Muscle of back (tissue), 13 donors: ENCODE measurements at places on chromosomes 7 and 10.

GRCh38 chr10:122122493-122122892 lies 133.5 kb downstream of the TACC2 start:
- DNase-seq, result no peak

DNA sequence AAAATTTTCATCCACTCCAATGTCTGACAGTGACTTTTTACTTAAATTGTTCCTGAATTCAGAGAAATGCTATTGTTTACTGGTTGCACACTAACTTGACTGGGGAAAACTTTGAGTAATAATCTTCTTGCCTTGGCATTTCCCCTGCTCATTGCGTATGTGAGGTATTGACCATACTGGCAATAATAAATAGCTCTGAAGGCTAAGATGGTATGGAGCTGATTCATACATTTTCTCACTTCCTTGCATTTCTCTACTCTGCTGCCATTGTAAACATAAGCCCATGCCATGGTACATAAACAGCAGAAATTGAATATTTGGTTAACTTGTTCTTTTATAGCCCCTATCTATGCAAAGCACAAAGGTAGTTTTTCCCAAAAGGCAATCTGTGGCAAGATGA lies 290.0 kb downstream of the RNLS start:
- no peak for DNase-seq

- peak; percentile 75 for DNase-seq
Observed at GRCh38 chr10:86970162-86970981, 2.1 kb downstream of the ADIRF start.

GRCh38 chr10:88687853-88688467 lies 18.1 kb upstream of the LIPK start:
- DNase-seq, result peak; percentile 3

DNA sequence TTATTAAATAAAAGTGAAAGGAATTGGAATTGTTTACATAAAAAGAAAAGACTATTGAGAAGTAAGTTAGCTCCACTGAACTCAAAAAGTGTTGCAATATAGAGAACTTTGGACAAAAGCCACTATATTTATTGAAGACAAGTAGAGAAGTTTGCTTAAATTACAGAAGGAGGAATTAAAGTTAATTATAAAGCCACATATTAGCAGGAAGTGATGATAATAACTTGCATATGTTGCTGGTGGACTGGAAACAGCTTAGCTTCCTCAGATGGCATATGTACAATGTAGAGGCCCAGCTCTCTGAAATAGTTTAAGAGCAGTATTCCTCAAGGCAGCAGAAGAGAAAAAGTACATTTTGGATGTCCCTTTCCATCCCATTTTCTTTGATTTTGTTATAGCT lies 400.7 kb downstream of the GATA3 start:
- no peak for DNase-seq

DNA sequence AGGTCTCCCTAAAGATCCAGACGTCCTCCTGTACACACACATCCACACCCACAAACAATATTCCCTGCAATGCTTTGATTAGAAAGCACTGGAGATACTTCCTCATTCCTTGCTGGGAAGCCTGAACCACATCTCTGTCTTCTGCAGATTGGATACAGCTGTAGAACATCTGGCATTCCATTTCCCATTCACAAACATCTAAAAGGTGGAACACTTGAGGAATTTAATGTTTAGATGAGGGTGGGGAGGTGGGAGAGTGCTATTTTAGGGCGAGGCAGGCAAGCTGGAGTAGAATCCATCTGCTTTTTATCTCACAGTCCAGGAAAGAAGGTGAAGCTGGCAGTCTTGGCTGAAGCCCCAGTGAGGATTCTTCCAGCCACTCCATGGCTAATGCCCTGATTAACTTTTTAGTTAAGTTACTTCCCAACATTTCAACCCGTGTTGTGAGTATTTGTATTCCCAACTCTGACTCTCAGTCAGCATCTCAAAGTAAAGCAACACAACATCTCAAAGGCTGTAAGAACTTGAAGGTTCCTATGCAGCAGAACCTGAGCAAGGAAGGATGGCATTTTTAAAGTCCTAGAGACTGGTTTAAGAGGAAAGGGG lies 46.1 kb downstream of the CYTH3 start:
- DNase-seq, result peak; percentile 76

DNA sequence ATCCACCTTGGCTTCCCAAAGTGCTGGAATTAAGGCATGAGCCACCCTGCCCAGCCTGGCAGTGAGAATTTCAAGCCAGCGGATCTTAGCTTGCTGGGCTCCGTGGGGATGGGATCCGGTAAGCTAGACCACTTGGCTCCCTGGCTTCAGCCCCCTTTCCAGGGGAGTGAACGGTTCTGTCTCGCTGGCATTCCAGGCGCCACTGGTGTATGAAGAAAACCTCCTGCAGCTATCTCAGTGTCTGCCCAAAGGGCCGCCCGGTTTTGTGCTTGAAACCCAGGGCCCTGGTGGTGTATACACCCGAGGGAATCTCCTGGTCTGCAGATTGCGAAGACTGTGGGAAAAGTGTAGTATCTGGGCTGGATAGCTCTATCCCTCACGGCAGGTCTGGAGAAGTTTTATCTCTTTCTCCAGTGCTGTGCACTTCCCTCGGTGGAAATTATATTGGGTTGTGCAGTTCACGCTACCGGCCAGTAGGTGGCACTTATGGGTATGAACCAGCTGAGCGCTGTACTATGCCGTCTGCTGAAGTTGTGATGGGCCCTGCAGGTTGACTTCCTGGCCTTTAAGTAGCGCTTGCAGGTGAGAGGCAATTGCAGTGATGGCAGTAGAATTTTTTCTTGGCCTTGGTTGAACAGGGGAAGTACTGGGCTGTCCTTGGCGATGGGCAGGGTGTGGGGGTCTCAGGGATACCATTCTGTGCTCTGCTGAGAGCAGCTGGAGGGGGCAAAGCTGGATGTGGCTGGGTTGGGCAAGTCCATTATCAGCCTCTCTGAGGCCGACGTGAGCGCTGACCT lies 138.0 kb upstream of the MTPN start:
- DNase-seq, result no peak

- no peak for DNase-seq
Observed at GRCh38 chr10:132710746-132711612, 75.0 kb downstream of the NKX6-2 start.

DNA sequence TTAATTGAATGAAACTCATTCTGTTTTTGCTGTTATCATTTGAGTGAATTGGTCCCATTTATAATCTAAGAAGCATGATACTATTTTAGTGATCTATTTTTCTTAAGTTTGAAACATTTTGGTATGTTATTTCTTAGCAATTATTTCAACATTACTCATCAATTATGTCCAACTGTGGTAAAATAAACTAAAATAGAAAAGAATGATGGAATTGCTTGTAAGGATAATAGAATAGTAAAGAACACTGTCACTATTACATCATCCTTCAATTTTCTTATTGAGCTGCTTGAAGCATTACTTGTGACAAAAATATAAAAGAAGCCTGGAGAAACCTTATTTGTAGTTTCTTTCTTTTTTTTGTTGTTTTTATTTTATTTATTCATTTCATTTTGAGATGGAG lies 42.4 kb downstream of the ZNF487 start:
- no peak for DNase-seq

GRCh38 chr7:112995059-112995824 lies 91.4 kb downstream of the GPR85 start:
- peak; percentile 52 for DNase-seq

- DNase-seq, result no peak
Observed at GRCh38 chr7:111239437-111239836, 148.5 kb downstream of the LRRN3 start.

DNA sequence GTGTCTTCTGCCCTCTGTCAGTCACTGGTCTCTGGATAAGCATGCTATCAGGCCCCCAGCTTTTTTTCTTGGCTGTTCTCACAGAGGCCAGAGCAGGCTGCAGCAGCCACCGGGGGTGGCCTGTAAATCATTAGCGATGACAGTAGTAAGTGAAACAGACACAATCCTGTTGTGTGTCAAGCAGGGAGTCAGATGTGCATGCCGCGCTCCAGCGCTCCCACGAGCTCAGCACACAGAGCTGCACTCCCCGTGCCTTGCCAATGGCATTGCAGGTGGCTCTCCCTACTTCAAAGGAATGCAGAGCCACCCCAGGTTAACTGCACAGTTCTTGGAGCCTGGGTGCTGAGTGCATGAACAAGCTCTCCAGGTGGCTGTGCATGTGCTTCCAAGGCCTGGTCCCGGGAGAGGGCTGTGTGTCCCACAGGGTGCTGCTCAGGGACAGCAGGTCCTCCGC lies 226.1 kb downstream of the GLRX3 start:
- DNase-seq, result peak; percentile 17

DNA sequence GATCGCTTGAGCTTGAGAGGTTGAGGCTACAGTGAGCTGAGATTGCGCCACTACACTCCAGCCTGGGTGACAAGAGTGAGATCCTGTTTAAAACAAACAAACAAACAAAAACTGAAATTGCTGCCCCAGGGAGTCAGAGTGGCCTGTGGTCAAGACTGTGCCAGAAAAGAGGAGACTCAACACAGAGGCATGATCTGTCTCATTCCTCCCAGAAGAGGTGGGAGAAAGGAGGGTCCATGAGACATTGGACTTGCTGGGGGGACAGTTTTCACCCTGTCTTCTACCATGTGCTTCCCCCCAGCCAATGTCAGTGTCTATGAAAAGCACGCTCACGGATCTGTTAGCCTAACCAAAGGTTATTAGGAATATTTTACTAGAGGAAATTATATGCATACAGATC lies 3.2 kb downstream of the ZNF853 start:
- no peak for DNase-seq

- no peak for DNase-seq
Observed at GRCh38 chr7:112400141-112400540, 50.1 kb upstream of the IFRD1 start.

- DNase-seq, result peak; percentile 66
Observed at GRCh38 chr7:91267171-91267955, 3.1 kb downstream of the FZD1 start.

DNA sequence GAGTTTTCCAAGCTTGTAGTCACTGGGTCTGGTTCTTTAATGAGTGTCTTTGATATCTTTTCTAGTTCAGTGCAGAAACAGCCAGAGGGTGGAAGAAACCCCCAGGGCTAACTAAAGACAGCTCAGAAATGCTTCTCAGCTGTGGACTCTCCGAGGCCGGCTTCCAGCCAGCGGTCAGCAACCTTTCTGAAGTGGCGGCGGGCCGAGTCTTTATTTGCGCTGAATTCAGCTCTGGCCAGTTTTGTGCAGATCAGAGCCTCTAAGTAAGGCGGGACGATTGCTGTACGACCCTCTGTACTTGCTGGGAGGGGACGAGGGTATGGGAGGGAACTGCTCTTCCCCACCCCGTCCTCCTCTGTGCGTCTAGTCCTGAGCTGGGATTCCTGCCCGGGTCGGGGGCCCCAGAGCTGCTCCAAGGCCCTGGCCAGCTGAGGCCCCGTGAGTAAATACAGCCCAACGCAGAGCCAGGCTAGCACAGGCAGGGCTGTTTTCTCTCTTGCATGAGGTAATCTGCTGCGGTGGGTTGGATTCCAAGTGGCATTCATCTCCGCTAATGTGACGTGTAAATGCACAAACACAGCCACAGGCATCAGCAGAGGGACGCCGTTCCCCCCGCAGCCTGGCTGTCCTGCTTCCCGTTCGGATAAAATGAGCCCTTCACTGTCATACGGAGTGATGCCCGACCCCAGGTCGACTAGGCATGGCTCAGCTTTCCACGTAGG lies 159.8 kb downstream of the PIP4K2A start:
- peak; percentile 82 for DNase-seq

- DNase-seq, result no peak
Observed at GRCh38 chr7:115708013-115708341, 322.6 kb downstream of the TFEC start.

DNA sequence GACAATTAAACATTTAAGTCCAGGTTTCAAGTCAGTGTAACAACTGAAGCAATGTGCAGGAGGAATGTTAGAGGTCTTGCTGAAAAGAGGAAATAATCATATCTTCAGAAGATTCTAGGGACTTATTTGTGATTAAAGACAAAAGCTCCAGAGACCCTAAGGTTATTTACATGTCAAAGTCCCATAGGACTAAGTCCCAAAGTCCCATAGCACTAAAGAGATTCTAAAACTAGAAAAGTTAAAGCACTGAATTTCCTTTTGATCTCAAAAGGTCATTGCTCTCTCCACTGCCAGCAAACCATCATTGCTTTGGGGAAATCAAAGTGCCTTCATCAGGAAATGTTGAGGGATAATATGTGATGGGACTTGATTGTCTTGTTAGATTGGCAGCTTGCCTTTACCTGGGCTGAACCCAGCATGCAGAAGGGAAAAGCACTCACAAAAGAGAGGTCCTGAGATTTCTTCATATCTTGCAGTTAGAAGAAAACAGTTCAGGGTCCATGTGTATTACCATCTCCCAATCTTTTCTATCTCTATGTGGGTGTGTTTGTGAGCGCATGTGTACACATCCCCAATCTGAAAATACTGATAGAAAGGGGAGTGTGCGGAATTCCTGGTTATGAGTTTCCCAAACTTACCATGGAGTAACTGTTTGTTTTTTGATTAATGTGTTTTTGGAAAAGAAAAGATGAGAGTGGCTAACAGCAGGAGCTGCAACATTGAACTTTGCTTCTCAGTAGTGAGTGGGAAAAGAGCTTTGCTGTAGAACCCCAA lies 21.8 kb downstream of the NUDT13 start:
- no peak for DNase-seq

DNA sequence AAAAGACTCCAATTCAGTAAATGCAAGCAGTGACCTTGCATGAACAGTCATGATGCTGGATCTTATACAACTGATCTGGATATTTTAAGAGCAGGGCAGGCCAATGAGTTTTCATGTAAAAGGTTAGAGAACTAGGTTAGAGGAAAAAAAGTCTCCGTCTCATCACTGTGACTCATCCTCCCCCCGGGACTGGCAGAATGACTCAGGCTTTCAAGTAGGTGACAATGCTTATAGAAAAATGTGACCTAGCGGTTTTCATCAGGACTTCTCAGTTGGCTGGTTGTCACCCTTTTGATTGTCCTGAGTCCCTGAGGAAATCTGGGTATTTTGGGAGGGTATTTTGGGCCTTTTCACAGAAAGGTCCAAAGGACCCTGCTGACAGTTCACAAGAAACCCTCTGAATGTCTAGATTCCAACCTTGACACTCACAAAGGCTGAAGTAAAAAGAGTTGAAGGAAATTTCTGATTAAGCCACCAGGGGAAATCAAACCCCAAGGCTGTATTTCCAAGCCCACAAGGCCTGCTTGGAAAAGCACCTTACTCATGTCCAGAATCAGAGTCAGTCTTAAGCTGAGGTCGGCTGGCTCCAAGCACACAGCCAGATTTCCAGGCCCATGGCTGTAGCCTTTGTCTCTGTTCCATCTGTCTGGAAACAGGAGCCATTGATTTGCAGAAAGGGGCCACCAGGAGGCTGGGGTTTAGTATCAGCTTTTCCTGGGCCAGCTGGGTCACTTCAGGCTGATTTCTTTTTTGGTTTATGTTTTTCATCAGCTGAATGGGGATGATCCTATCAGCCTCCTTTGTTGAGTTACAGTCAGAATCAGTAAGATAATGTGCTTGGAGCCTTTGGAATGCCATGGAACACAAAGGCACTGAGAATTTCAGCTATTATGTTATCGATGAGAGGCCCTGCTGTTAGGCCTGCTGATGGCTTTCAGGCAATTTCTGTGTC lies 226.4 kb upstream of the HABP2 start:
- DNase-seq, result peak; percentile 91

GRCh38 chr7:738723-739454 lies 11.8 kb upstream of the PRKAR1B start:
- peak; percentile 38 for DNase-seq

- no peak for DNase-seq
Observed at GRCh38 chr10:111996103-111996502, 187.5 kb downstream of the GPAM start.

GRCh38 chr10:86953747-86954680 lies 3.4 kb downstream of the MMRN2 start:
- peak; percentile 88 for DNase-seq

- no peak for DNase-seq
Observed at GRCh38 chr10:92027141-92027540, 103.6 kb downstream of the BTAF1 start.
